ENCODE measurements at places on chromosomes 6 and 20. TPM values are rescaled to one million over a fixed set of nuclear protein-coding genes. Genes with fewer than 3 reads are reported as not detected.

The KIF6 gene
- 0.68 TPM for total RNA-seq

GRCh38 chr6:21935561-21936028 is 342.0 kb downstream of the SOX4 start:
- DNase-seq: no peak

DNA sequence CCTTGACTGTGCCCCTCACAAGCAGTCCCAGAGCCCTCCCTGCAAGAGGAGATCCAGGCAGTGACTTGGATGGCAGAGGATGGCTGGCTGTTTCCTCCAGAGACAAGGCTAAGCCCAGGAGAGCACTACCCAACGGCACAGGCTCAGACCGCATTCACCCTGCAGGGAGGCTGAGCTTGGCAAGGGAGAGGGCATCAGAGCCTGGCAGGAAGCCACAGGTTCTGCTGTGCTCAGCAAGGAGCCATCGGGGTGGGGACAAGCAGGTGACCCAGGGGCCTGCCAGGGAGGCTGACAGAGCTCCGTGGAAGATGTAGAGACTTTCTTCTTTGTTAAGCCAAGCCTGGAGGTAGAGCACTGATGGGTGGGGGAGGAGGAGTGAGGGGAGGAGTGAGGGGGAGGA is 159.2 kb upstream of the CST7 start:
- no peak for DNase-seq

DNA sequence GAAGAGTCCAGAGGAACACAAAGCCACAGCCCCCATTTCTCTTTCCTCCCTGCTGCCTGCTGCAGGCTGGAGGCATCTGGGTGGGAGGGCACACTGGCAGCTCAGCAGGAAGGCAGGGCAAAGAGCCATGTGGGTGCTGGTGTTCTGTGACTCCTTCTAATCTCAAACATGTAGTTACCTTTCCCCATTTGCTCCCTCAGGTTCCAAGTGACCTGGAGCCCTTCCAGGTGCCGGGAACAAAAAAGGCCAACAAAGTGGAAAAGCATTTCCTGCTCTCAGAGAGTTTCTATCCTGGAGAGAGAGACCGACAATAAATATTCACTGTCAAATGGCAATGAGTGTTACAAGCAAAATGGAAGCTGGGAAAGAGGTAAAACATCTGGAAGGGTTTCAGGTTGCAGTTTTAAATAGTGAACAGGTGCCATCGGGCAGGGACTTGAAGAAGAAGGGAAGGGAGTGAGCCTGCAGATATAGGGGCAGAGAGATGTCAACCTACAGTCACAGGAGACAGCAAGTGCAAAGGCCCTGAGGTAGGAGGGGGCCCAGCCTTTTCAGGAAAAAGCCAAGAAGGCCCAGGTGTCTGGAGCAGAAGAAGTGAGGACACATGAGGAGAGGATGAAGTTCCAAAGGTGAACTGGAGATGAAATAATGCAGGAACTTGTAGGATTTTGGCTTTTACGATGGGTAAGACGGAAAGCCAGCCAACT is 43.6 kb upstream of the IYD start:
- DNase-seq: peak; percentile 35

GRCh38 chr6:163352011-163352685 is 62.4 kb upstream of the QKI start:
- no peak for DNase-seq

The MYBL2 gene
- total RNA-seq: 4.1 TPM

- DNase-seq: no peak
Measured at GRCh38 chr6:1784422-1784884, 174.7 kb downstream of the FOXC1 start.

DNA sequence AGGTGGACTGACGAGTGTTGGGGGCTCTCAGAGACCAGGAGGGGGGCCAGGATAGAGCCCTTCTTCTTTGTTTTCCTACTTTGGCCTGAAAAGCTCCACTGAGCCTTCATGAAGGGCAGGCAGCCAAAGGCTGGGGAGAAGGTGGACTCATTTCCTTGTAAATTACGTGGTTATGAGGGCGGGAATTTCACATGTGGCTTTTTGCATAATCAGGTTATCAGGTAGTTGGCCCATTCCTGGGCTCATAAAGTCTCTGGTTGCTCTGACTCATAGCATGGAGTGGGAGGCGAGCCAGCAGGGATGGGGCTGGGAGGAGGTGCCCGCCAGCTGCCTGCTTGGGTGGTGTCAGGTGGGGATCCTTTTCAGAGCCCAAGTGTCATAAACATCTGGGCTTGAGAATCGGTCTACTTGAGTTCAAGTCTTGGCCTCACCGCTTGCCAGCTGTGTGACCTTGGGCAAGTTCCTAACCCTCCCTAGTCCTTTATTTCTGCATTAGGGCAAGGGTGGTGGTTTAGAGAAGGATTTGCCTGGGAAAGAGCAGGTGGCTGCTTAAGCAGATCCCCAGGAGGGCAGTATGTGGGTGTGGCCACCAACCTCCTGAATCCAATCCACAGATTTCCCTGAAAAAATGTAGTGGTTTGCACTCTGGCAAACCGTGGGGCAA is 26.5 kb upstream of the RNF24 start:
- DNase-seq: peak; percentile 98

DNA sequence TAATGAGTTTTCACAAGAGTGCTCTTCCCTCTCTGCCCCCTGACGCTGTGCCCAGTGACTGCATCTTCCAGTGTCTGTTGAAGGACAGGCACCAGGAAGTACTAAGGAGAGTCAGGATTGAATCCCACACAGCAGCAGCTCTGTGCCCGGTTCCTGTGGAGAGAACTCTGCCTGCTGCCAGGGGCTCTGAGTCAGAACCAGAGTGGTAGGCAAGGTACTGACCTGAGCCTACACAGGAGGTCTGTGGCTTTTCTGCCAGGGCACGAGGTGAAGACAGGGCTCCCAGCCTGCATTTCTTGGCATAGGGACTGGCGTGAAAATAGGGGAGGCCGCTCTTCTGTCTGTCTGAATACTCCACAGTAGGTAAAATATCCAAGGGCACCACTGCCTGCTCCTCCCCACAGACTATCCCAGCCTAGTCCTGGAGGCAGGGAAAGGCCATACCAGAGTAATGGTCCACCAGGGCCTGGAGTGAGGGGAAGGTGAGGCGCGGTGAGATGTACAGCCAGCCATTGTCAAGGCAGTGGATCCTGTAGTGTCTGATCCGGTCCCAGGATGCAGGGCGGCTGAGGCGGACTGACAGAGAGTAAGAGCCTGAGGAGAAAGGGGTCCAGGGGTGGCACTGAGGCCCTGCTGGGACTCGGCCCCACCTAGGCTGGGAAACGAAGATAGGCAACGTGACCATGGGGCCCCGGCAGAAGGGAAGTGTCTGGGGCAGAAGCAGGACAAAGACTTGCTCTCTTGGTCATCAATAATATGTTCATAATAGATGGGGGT is 9.4 kb downstream of the RAB5IF start:
- no peak for DNase-seq

GRCh38 chr20:40286975-40287531 is 402.0 kb downstream of the MAFB start:
- DNase-seq: no peak

The TGM6 gene
- total RNA-seq: not detected

The ENPP3 gene
- total RNA-seq: not detected

GRCh38 chr6:148146717-148147462 is 195.7 kb upstream of the SASH1 start:
- DNase-seq: peak; percentile 26

The CRISP1 gene
- total RNA-seq: not detected

GRCh38 chr6:105209950-105210706 is 30.3 kb upstream of the POPDC3 start:
- DNase-seq: no peak

DNA sequence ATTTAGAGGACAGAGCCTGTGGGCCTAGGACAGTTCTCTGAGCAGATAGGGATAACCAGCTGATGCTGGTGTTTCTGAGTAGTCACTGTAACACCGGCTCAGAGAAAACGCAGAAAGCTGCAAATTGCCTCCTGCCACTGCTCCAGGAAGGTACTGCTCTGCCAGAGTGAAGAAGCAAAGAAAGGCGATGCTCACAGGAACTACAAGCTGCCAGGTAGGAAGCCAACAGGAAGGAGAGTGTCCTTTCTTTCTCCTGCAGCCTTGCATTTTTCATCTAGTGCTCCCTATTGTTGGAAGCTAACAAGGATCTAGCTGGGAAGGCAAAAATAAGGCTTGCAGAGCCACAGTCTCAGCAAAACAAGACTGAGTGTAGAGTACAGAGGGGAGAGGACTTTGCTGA is 70.7 kb upstream of the RAB32 start:
- DNase-seq: no peak

GRCh38 chr6:74578339-74578738 is 627.5 kb downstream of the COL12A1 start:
- peak; percentile 35 for DNase-seq

- DNase-seq: no peak
Measured at GRCh38 chr6:35008858-35009257, 119.8 kb downstream of the ANKS1A start.

DNA sequence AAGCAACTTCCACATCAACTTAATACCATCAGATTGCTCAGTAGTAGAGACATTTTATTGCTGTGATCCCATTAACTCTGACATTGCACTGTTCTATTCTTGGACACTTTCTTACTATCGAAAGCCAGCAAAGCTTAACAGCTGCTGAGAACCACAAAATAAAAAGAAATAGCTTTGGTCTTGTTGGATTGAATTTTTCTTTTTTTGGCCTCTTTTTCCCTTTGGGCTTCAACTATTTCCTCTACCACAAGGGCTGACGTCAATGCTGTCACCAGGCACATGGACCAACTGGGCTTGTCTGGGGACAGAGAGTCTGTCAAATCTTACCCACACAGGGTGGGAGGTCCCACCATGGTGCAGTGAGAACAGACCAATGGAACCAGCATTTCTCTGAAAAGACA is 63.4 kb upstream of the ENPP5 start:
- DNase-seq: no peak

The SALL4 gene
- total RNA-seq: 4.4 TPM

DNA sequence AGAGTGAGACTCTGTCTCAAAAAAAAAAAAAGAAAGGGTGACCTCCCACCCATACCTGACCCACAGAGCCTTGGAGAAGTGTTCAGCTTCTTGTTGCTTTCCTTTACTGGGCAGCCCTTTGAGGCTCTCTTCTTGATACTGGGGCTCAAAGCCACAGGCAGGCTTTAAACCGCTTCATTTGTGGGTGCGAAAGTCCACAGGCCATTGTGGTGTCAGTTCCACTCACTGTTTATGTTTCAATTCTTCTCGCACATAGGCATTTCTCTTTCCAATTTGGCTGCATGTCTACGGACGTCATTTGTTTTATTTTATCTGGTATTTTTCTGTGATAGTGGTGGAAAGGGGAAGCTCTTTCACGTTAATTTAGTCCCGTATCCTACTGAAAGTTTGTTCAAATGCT is 34.6 kb downstream of the PPARD start:
- no peak for DNase-seq

- no peak for DNase-seq
Measured at GRCh38 chr6:131172222-131172621, 37.0 kb downstream of the AKAP7 start.

DNA sequence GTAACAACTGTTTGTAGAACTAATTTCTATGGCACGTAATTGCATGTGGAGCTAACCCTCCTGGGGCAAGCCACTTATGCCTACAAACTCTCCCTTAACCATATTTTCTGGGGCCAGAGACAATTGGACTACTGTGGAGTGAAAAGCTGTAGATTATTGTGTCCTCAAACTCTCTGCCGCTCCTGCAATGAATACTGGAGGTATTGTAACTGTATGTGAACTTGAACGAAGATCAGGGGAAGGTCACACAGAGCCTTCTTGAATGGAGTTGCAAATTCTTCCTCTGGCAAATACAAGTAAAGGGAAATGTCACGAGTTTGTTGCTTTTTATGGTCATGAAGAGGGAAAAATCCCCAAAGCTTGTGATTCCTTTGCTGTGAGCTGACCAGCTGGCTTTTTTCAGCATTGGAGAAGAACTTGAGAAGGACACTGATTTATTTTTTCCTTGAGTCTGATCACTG is 18.2 kb downstream of the AKAP12 start:
- DNase-seq: no peak

DNA sequence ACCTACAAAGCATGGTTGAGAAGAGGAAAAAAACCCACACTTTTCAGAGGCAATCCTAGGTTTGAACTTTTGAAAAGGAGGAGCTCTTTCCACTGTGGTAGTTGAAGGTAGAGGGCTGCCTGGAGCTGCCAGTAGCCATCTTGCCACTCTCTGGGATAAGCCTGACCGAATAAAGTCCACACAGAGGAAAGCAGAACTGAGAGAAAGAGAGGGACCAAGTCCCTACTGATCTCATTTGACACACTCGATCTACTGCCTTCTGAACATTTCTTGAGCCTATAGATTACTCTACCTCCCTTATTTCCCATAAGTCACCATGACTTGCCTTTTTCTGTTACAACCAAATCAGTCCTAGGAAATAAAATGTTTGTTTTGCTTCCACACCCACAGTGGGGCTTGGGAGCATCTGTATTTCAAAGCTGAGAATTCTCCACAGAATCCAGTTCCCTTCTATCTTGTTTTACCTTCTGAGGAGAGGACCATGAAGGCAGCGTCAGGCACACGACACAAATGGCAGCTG is 147.0 kb upstream of the PTPRK start:
- no peak for DNase-seq

DNA sequence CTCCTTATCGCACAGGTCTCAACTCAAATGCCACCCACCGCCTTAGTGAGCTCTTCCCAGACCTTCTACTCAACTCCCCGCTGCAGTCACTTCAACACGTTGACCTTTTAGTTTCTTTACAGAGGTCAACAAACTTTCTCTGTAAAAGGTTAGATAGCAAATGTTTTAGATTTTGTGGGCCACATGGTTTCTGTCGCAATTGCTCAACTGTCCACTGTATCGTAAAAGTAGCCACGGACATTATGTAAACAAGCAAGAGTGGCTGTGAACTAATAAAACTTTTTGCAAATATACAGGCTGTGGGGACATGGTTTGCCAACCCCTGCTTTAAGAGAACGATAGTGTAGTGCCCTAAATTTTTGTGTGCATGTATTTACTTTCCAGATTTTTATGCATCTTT is 247.6 kb upstream of the TSHZ2 start:
- DNase-seq: no peak

DNA sequence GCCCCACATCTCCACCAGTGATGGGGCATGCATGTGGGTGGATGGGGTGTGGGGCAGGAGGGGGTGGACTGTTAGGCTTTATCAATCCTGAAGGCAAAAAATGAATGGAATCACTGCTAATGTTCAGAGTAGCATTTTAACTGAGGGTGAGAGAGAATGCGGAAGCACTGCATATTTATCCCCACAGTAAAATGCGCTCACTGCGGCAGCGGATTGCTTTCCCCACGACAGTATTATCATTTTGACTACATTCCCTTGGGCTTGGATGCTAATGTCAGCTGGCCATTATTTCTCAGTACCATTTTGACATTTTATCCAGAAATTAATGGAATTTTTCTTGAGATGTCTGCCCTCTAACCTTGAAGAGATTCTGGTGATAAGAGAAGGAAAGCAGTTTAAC is 13.4 kb downstream of the ALDH8A1 start:
- no peak for DNase-seq

The TPD52L1 gene
- 63.3 TPM for total RNA-seq

The SCRT2 gene
- total RNA-seq: not detected

The PABPC1L gene
- total RNA-seq: 27.2 TPM

GRCh38 chr20:53652859-53653517 is 59.3 kb upstream of the ZNF217 start:
- DNase-seq: no peak

The LCA5 gene
- total RNA-seq: 5.1 TPM

- peak; percentile 19 for DNase-seq
Measured at GRCh38 chr6:102488729-102489128, 1095.2 kb downstream of the GRIK2 start.
